ENCODE measurements at places on chromosomes 5 and 9.

- peak; percentile 24 for DNase-seq
Observed at GRCh38 chr5:3033033-3033755, 281.7 kb upstream of the IRX2 start.

GRCh38 chr5:80255811-80256712 is at the start of gene SERINC5:
SERINC5 (minus strand) TSS chr5:80256048; CDS start chr5:80255922, 126 bp downstream.
- peak; percentile 61 for DNase-seq

- DNase-seq: no peak
Observed at GRCh38 chr5:7794311-7794710, 56.6 kb downstream of the CFAP90 start.

- no peak for DNase-seq
Observed at GRCh38 chr5:148397968-148398595, 14.3 kb downstream of the FBXO38 start.

DNA sequence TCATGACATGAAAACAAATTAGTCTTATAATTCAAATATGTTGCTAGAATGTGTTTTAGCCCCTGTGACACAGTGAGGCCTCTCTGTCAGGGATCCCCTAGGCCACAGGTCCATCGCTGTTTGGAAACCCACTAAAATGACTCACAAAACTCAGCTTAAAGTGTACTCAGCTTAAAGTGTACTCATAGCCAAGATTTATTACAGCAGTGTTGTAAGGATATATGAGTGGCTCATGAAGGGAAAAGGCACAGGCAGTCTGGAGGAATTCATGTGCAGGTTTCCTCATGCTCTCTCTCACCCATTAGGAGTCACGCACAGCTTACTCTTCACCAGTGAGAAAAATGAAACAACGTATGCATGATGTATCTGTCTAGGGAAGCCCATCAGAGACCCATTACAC is 24.4 kb upstream of the TGFBI start:
- no peak for DNase-seq

- DNase-seq: no peak
Observed at GRCh38 chr5:74044936-74045335, 418.9 kb downstream of the ARHGEF28 start.

DNA sequence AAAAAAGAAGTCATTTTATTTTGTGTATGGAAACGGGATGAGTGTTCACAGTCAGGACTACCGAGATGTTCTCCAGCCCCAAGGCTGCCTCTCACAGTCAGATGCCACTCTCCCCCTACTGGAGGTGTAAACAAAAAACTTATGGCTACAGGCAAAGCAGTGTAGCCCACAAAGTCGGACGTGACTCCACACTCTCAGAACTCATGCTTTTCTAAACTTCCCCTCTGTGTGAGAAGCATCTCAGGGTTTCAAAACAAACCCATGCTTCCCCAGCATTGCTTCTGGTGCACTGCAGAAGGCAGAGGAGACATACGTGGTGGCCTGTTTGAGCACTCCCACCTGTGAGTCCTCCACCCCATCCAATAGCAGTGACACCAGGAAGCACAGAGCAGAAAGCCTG is 580.3 kb downstream of the BNC2 start:
- DNase-seq: no peak

- DNase-seq: no peak
Observed at GRCh38 chr9:121709798-121710197, 58.4 kb downstream of the DAB2IP start.

- no peak for DNase-seq
Observed at GRCh38 chr9:78807286-78807685, 510.4 kb downstream of the PSAT1 start.

DNA sequence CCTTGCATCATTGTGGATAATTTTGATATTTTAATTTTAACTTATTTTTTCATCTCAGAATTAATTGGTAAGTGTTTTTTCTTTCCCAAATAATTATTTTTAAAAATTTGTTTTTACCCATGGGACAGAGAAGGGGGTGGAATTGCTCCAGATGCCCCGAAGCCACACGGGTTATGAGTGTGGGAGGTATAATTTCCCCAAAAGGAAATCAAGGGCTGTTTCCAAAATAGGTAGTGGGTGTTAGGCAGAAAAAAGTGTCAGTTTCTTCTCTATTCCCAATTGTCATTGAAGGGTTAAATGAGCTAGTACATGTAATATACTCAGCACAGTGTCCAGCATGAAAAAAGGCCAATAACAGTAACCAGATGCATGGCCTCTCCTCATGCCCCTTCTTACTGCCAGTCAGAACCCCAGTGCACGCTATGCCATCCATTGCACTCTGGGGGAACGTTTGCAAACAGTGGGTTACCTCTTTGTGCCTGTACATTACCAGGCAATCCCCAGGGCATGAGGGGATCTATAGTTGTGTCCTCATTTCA is 36.4 kb upstream of the ANGPTL2 start:
- no peak for DNase-seq

DNA sequence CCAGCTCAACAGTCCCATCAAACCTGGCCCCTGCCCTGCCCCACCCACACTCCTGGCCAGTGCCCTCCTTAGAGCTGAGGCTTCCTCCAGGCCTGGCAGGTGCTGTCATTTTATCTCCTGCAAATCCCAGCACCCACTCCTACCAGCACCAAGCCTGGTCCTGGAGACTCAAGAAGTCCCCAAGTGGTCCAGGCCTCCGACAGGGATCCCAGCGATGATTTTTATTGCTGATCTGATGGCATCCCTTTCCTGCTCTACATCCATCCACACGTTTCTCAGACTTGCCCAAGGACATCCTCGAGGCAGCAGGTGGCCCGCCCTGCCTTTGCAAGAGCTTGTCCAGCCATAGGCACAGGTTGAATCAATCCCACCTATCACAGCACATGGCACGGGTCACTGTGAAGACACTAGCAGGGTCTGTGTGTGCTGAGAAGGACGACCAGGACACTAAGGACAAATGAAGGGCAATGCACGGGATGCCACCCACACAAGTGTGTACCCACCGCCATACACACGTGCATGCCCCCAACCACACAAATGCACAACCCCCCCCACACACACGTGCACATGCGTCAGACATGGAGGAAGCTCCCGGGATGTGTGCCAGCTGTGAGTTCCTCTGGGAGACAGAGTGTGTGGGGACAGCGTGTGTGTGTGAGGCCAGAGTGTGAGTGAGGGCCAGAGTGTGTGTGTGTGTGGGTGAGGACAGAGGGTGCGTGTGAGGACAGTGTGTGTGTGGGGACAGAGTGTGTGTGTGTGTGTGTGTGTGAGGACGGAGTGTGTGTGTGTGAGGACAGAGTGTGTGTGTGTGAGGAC is 62.4 kb upstream of the UBAC1 start:
- DNase-seq: no peak

DNA sequence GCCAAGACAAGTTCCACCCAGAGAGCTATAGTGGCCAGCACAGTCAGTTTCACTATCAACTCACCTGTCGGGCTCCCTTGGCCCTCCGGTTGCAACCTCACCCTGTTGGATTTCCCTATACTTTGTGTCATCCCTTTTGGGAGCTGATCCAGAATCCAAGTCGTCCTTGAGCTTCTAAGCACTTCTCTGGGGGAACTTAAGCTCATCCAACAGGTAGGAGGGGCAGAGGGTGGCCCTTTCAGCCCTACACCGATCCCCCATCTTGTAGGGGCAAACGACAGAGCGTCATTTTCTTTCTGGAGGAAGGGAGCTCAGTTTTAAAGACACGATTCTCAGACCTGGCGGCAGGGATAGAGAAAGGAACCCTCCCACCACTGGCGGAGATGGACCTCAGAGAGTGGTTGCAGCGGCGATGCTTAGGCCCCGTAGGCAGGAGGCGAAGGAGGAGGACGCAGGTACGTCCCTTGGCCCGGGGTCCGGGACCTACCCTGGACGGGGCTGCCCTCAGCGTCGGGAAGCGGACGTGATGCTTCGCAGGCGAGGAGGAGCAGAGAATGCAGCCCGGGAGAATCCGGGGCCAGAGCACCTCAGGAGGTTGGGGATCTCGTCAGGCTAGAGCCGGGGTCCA is 519 bp downstream of the ZER1 start:
- DNase-seq: no peak

DNA sequence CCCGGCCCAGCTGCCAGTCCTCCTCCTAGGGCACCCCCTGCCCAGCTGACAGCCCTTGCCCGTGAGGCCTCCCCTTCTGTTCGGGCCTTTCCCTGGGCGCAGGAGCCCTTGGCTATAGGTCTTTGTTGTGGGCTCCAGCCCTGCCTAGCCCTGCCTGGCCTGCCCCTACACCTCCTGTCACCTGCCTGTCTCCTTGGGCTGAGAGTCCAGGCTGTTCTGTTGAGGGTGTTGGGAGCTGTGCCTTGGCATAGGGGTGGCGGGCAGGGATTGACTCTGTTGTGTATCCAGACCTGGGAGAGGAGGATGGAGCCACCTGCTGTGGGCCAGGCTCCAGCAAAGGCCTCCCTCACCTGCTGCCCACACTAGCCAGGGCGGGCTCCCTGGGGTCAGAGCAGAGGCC is 11.6 kb downstream of the FCN2 start:
- DNase-seq: no peak

- no peak for DNase-seq
Observed at GRCh38 chr5:171794470-171794960, 8.9 kb downstream of the SMIM23 start.
